ENCODE measurements at places on chromosomes 5 and 9. TPM values are rescaled to one million over a fixed set of nuclear protein-coding genes. Genes with fewer than 3 reads are reported as not detected.
A peak's percentile ranks its signal among the peaks of the same experiment; 100 is the strongest.

DNA sequence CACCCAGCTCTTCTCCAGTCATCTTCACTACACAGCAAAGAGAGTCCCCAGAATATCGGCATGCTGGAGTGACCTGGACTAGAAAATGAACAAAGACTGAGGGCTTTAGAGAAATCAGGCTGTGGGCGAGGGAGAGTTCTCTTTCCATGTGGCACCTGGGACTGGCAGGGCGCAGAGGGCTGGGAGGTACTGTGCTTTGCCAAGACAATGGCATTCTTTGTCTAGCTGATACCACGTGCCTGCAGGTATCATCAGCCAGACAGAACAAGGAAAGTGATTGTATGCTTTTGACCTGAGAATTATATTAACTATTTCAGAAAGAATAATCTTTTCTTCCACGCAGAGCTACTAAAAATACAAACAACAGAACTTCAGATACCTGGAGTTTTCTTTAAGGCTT is 30.5 kb downstream of the DDX31 start:
- DNase-seq: no peak

GRCh38 chr5:147512659-147513379 is 3.0 kb upstream of the DPYSL3 start:
- DNase-seq: no peak

- DNase-seq: no peak
These were observed 324.4 kb downstream of the PRELID2 start for GRCh38 chr5:145510769-145511168.

DNA sequence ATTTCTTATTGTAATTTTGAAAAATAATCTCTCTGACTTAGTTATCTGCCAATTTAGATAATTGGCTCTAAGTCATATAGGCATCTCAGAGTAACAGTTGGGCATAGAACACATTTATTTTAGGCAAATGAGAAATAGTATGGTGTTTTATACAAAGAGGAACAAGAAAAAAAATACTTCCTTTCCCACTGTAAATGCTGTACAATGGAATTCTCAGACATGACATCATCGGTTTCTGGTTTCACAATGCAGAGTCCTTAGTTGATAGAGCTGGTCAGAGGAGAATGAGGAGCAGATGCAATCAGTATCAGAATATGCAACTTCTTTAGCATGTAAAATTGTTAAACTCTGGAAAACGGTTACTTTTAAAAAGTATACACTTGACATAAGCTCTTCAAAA is 49.4 kb downstream of the PLK2 start:
- DNase-seq: peak; percentile 14

Gene GRXCR2
- not detected for total RNA-seq

GRCh38 chr5:163506726-163507125 is 1.3 kb downstream of the MAT2B start:
- DNase-seq: no peak

DNA sequence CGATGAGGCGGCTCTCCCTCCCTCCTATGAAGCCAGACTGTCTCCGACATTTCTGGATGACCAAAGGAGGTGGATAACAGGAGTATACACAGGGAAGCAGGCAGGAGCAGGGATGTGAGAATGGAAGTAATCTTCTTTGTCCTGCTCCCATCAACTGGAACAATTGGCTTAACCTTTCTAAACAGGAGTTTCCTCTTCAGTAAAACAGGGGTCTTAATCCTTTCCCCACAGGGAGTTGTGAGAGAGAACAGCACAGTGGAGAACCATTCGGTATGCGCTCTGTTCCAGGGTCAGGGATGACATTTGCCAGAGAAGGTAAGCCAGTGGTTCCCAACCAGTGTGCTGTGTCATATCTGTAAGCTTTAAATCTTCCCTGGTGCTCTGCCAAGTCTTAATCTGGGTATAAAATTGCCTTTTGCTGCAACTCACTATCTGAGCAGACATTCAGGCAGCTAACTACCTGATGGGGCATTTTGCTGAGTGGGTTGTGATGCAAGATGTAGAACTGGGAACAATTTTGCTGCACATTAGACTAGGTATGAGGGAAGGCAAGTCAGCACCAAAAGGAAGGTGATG is 294.8 kb upstream of the KIF2A start:
- DNase-seq: peak; percentile 3

DNA sequence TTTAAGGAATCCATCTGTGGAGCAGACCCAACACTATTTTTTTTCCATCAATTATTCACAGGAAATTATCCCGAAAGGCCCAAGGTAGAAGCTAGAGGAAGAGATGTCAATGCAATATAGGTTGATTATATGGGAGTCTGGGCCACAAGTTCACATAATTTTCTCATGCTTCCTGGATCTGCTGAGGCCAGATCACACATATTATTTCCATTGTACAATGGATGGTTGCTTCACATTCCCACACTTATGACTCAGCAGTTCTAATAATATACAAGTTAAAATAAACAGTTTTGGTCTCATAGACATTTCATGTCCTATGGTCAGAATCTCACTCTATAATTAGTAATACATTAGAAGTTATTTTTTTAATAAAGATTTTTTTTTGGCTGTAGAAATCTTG is 66.0 kb upstream of the PTPRD start:
- DNase-seq: no peak

GRCh38 chr9:35754264-35754663 is at the start of gene MSMP:
TSS of gene MSMP (minus strand) at chr9:35754276. CDS start at chr9:35754129, 147 bp downstream.
- no peak for DNase-seq

- DNase-seq: no peak
These were observed 109.5 kb downstream of the GADD45G start for GRCh38 chr9:89714321-89714720.

Gene PLCXD3
- not detected for total RNA-seq

Gene SH3TC2
- 0.04 TPM for total RNA-seq

Gene SHISAL2B
- 3.9 TPM for total RNA-seq

DNA sequence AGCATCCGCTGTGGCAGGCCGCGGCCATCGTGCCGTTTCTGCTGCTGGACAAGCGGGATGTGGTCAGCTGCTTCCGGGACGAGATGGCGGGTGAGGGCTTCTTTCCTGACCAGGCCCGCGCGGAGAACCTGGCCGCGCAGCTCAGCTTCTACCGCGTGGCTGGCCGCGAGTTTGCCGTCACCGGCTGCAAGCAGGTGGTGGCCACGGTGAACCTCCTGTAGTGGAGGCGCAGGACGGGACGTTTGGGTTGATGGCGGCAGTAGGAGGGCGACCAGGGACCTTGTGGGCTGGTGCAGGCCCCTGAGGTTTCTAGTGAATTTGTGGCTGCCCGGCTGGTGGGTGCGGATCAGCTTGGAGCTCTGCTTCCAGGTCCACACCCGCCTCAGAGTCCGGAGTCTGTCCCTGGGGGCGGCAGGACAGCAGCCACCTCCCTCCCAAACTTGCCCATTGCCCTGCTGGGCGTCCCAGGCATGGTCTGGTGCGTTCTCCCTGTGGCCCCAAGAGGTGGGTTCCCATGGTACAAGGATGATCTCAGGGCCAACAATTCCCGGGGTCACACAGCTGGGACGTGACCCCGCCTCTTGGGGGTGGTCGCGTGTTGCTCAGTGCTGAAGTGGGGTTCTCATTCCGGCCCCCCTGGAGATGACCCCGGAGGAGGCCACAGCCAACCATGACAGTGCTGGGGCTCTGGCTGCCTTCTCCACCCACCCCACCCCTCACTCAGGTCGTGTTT is 2.4 kb downstream of the TOR4A start:
- DNase-seq: no peak

Gene C9orf153
- total RNA-seq: 0.12 TPM

- DNase-seq: no peak
These were observed 105.1 kb downstream of the PSD2 start for GRCh38 chr5:139900546-139901250.

Gene DDX4
- not detected for total RNA-seq

DNA sequence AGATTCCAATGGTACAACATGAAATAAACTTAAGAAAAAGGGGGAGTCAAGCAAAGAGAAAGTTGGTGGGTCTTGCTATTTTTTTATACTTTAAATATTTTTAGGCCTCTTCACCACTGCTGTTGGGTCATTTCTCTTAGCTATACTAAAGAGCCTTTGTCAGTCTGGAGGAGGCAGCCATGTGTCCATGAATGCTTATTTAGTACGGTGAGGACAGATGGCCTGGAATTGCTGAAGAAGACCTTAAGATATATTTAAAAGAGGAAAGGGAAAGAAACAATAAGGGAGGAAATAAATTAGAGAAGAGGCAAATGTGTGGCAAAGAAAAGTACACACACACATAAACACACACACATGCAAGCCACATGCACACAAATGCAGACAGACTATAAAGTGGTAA is 560.5 kb upstream of the MEF2C start:
- no peak for DNase-seq

Gene ADGRD2
- 0.45 TPM for total RNA-seq

Measured in GM23338 (cell line).